Inflammatory macrophage treated with lipopolysaccharide for 4 hours (primary cell): ENCODE measurements at places on chromosomes 1 and 21.

DNA sequence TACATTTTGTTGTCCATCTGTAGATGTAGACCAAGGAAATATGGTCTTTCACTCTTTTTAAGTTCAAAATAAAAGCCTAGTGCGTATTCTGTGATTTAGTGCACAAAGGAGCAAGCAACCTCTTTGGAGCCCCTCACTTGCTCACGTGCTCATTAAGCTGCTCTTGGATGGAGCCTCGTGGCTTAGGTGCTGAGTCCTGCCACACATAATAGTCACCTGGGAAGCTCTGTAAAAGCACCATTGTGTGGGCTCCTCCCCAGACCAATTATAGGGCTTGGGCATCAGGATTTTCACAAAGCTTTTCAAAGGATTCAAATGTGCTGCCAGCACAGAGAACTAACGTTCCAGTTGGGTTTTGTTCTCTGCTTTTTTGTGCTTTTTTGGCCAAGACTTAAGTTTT lies 85.0 kb downstream of the PCP4 start:
- no peak for DNase-seq

DNA sequence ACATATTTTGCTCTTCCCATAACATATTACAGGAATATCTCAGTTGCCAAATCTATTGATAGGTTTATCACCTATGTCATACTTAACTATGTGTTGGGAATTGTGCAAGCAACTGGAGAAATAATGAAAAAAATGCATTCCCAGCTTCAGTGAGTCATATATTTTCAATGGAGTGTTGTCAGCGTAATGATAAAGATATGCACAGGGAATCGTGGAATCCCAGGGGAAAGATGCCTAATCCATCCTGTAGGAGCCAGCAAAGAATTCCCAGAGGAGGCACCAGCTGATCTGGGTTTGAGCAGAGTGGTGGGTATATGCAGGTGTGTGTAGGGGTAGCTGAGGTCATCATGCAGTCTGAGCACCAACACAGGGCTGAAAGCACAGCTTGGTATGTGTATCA lies 213.3 kb upstream of the DAB1 start:
- no peak for DNase-seq

DNA sequence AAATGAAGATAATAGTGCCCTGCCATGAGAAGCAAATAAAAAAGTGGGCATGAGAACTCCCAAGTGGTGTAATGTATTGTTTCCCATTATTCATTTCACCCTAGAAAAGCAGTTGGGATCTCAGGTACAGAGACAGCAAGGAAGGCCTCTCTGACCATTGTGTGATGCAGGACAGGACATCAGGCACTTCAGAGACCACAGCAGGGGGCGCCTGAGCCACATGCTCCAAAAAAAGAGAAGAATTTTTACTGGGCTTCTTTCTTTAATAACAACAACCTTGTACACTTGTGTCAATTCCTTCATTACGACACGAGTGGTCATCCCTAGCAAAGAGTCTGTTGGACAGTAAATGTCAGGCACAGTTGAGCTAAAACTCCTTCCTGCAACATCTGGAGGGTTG lies 533.3 kb downstream of the OMA1 start:
- DNase-seq = no peak

- DNase-seq = no peak
These were observed 34.0 kb upstream of the MAGOH start for GRCh38 chr1:53272349-53272748.

- DNase-seq = no peak
These were observed 55.0 kb downstream of the KAZN start for GRCh38 chr1:14653461-14653960.

DNA sequence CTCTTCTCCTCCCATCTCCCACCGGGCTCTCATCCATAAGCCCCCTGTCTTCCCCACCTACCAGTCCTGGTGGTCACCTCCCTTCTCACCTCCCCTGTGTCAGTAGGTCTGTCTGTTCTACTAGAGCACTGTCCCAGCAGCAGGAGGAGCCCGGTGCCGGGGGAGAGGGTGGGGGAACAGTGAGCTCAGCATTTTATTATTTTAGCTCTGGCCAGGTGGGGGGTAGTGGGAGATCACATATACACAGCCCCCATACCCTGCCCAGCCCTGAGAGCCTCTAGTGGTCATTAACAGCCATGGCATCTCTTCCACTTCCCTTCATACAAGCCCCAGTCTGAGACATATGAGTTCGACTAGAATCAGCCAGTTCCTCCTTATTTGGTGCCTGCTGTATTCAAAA lies at the start of gene TMOD4:
Gene TMOD4, minus strand, starts transcription at position 119 of the 400 bp plus-strand sequence. CDS start 1,106 bp downstream, outside the sequence.
- peak; percentile 52 for DNase-seq

DNA sequence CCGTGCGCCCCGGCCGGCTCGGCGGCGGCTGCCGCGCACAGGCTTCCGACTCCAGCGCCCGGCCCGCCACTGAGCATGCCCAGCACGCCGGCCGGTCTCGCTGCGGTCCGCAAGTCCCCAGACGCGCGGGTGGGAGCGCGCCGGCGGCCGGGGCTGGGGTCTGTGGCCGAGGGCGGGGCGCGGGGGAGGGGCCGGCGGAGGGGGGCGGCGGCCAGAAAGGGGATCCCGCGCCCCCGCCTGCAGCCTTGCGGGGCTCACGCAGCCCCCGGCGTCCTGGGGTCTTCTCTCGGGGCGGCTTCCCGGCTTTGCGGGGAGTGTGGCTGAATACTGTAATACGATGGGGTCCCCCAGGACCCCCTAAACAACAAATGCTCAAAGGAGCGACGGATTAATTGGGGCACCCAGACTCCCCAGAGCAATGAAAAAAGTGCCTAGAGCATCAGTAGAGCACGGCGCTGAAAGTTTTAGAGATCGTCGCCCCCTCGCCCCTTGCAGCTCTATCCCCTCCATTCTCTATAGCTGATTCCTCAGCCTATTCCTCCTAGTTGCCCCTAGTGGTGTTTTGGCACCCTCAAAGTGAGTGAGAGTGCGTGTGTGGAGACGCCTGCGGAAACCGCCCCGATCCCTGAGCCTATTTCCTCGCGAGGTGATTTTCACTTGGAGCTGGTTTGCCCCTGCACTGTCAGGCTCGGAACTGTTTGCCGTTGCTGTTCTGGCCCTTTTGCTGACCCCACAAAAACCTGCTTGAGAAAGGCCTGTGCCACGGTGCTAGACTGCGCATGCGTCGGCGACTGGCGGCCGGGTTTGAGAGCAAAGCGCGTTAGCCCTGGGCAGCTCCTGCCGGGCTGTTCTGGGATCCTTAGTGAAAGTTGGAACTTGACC lies at the start of gene VAV3:
Gene VAV3, minus strand, starts transcription at position 71 of the 882 bp plus-strand sequence. CDS start 311 bp downstream, outside the sequence.
- peak; percentile 84 for DNase-seq

DNA sequence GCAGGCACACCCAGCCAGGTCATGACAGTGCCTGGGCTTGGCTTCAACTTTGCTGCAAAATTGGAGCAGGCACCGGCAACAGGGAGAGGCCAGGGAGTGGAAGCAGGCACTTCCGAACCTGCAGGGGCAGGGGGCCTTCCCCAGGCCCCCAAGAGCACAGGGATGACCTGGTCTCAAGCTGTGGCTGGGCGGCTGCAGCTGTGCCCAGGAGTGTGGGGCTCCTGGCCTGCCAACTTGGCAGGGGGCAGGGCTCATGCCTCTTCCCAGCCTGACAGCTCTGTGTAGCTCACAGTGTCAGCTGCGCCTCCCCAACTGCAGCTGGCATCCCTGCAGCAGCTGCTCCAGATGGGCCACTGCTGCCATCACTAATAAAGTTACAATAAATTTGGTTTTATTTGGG lies 51.5 kb upstream of the SCYL3 start:
- no peak for DNase-seq

DNA sequence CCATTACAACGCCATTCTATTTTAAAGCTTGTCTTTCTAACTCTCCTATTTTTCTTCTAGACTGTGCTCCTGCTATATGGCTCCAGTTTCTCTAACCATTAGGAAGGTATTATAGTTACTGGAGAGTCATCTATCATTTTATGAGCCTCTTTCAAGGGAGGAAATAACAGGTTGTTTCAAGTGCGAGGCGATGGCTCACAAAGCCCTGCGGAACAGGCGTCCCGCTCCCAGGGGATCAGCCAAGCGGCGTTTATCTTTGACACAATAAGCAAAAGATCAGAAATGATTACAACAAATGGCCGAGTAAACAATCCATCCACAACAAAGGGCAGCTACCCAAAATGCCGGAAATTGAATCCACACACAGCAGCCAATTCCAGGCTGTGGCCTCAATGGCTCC lies 249.5 kb upstream of the POU3F1 start:
- no peak for DNase-seq

DNA sequence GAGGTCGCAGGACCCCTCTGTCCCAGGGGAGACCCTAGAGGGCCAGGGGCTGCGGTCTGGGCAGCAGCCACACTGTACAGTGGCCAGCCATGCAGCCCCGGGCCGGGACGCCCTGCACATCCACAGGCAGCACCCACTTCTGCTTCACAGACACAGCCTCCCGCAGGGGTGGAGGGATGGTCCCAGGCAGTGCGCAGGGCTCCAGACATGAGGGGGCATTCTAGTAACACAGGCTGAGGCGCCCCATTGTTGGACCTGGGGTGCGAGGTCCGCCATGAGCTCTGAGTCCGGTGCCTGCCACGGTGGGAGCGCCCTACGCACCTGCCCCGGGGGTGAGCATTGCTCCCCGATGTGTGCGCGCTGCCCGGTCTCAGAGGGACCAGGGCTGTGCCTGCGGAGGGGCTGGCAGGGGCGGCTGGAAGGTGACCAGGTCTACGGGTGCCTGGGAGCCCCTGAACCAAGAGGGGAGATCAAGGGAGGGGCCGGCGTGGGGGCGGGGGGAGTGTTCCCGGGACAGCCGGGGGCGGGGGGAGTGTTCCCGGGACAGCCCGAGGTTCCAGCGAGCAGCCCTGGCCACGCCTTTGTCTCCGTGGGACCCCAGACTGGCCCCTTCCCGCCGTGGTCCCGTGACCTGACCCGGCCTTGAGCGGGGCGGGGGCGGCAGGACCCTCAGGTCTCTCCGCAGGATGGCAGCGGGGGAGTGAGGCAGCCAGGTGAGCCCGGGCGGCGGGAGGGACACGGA lies 4.5 kb downstream of the MMEL1 start:
- DNase-seq = no peak

- no peak for DNase-seq
These were observed 4.3 kb downstream of the ATP8B2 start for GRCh38 chr1:154329551-154330131.

DNA sequence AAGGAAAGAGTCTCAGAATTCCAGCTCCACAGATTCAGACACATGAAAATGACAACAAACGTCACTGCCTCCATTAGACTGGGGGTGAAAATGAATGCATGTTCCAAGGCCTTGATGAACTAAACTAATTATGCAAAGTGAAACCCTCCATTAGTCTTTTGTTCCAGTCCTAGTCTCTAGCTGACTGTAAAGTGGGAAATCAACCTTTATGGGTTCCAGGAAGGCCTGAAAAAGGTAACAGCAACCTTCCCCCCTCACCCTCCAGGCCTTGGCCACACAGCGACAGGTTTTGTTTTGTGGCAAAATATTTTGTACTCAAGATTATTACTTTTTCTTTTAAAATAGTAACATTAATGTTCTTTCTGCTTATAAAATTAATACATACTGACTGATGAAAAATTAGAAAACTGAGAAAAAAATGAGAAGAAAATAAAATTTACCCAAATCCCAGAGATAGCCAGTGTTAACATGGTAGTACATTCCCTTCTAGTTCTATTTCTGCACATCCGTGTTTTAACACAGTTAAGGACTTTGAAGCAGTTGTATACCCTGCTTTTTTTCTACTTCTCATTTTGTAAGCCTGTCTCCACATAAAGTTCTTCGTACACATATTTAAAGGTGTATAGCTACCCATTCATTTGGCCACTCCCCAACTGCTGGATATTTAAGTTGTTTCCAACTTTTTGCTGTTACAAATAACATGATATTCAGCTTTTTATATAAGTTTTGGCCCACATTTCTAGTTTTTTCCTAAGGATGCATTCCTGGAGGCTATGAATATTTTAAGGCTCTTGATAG lies 60.9 kb downstream of the CD2 start:
- no peak for DNase-seq

DNA sequence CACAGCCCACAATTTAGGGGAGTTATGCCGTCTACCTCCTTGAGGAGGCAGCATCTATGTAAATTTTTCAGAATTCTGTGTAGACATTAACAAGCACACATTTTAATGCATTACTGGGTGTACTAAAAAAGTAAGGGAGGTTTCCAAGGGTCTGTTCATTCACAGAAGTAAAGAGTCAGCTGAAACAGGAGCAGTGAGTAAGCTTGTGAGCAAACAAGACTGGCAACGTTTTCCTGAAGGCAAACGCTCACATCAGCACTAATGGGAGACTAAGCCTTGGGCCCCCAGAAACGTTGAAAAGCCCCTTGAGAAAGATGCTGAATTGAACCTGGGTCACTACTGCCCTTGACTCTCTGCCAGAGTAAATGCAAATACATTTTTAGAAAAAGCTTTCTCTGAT lies 25.7 kb downstream of the RPRD2 start:
- DNase-seq = no peak

- DNase-seq = no peak
These were observed 129.3 kb upstream of the GJB5 start for GRCh38 chr1:34625521-34626015.

DNA sequence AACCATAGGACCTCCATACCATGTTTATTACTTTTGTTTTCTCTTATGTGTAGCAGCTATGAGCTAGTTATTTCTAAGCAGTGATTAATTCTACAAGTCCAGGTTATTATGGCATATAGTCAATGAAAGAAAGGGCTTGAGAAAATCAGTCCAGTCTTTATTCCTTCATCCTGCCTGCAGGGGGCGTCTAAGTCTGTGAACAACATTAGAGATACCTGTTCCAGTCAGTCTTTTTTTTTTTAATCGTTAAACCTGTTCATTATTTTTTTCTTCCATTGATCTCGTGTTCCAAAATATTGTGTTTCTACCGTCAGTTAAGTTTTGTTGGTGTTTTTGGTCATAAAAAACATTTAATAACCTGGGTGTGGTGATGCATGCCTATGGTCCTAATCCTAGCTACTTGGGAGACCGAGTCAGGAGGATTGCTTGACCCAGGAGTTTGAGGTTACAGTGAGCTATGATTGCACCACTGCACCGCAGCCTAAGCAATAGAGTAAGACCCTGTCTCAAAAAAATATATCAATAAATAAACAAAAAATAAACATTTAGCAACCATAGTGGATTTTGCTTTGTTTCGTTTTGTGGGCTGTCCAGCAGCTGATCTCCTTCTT lies 29.4 kb upstream of the CD2 start:
- peak; percentile 65 for DNase-seq

DNA sequence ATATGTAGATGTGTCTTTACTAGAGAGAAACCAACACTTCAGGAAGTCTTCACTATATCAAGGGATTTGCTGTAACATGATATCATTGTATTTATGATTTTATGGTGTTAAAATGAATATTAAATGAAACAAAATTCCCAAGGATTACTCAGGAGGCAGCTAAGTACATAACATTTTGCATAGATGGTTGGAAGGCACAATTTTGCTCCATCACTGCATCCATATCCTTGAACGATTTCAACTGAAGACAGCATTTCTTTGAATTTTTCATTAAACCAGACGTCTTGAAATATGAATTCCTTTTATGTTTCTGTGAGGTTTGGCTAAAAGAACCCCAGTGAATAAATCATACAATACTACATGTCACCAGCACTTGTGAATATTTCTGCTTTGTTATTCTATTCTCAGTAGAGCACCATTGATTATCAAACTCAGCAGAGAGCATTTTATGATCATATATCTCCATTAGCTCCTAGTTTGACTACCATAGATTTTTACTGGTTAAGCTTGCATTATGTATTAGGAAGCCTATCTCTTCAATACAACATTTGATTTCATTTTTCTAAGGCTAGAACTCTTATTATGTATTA lies 37.3 kb downstream of the SPATA17 start:
- DNase-seq = no peak

GRCh38 chr1:243850202-243850451 lies at the start of gene AKT3:
TSS of gene AKT3 (minus strand) at chr1:243850243. CDS start at chr1:243843170, 7,073 bp downstream.
- peak; percentile 81 for DNase-seq

GRCh38 chr1:14987829-14988603 lies 165.5 kb upstream of the TMEM51 start:
- DNase-seq = no peak
